ENCODE measurements at places on chromosomes 12 and 14.

DNA sequence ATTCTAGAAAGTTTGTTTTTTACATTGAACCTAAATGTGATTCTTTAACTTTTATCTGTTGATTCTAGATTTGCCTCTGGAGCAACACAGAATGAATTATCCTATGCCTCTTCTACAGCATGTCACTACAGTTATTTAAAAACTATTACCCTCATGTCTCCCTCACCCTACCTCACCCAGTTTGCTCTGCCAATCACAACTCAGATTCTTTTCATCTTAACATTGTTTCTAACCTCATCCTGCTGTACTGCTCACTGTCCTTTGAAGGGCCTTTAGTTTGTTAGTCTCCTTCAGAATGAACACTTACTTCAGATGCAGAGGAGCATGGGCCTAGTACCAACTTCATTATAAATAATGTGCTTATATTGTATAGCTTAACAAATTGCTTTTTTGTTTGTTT is 21.5 kb downstream of the YLPM1 start:
- DNase-seq, result no peak

- DNase-seq, result peak; percentile 42
Observed at GRCh38 chr12:110697236-110697635, 8.3 kb upstream of the HVCN1 start.

DNA sequence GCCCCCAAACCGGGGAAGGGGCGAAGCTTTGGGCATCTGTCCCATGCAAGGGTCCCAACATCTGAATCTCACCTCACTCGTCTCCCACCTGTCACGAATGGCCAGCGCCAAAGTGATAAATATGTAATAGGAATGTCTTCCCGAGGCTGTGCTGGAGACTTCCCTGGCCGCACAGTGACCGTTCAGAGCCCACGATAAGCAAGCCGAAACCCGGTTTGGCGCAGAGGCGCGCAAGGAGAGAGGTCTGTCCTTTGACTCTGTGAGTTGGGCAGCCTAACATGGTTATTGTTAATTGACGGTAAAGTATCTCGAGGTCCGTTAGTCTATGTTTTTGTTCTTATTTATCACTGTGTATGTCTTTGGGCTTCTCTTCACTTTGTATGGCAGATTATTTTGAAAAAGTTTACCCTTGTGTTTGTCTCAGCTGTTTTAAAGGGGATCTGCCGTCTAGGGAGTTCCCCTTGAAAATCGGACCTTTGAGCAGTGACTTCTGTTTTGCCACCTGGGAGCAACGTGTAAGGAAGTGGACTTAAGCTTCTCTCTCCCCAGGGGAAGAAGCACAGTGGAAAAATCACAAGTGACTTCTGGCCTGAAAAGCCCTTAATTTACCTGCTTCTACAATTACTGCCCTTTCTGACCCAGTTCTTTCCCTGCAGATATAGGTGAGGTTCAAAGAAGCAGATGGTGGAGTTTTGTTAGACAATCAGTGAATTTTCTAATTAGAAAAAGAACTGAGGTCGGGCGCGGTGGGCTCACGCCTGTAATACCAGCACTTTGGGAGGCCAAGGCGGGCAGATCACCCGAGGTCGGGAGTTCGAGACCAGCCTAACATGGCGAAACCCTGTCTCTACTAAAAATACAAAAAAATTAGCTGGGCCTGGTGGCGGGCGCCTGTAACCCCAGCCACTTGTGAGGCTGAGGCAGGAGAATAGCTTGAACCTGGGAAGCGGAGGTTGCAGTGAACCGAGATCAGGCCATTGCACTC is 1.1 kb upstream of the TM9SF1 start:
- peak; percentile 26 for DNase-seq

DNA sequence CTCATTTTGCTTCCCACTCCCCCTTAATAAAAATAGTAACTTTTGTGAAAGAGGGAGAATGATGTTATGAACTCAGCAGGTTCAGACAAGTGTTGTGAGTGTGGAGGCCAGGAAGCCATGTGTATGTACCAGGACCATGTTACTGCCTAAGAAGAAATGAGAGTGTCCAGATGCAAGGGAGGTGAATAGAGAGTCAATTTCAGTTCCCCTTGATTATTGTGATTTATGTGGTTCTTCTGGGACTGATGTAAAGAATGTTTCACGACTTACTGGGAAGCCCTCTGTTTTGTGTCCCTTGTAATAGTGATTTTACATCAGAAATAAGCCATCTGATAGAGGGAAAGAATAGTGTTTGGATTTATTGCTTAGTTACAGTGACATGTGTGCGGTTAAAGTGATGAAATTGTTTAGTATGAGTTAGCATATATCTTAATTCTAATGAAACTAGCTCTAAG is 32.5 kb downstream of the FBXO34 start:
- peak; percentile 74 for DNase-seq

All from inflammatory macrophage treated with lipopolysaccharide for 1 hour (primary cell).